ENCODE measurements at places on chromosomes 13 and 19.

DNA sequence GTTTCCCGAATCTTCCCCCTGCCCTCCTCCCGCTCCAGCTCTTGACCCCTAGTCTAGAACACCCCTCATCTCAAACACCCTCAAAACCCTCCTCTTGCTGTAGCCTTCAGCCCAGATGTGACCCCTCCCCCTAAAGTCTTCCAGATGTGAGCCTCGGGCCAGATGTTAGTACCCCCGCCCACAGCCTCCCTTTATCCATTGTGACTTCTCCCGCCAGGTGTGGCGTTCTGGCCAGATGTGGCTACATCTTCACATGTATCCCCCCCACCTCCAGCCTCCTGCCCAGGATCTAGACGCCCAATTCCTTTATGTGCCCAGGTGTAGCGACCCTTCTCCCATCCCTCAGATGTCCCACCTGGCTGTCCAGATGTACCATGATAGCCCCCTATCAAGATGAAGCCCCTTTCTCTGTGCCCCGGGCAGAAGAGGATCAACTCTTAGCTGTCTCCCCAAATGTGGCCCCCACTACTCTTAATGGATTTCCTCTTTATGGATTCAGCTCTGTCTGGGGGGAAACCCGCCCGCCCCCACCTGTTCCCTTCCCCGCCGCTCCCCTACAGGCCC lies 517 bp upstream of the LTBP4 start:
- no peak for DNase-seq

DNA sequence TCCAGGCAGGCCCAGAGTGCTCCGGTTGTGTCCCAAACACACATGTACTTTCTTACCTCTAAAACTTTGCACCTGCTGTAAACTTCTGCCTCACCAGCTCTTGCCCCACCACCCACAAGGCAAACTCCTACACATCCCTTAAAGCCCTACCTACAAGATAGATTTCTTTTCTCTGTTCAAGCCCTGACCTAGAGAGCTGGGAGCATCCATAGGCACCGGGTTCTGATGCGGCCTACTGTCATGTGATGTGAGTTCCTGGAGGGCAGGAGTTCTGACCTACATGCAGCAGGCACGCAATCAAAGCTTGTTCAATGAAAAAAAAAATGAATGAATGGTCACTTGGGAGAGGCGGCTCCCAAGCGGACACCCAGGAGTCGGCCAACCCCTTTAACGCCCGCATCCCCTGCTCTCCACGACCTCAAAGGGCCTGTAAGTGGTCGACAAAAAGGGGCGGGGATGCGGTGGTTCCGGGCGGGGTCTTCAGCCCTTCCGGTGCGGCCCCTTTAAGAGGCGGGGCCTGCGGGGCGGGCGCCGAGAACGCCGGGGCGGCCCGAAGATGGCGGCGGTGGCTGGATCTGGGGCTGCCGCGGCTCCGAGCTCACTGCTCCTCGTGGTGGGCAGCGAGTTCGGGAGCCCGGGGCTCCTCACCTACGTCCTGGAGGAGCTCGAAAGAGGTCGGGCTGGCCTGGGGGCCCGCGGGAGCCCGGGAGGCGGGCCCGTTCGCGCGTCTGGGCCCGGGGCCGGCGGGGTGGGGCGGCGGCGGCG lies at the start of gene MAP1S:
Gene MAP1S (plus strand): TSS at position 534 of the 765 bp plus-strand sequence. CDS start 23 bp downstream, at position 557.
- peak; percentile 51 for DNase-seq

DNA sequence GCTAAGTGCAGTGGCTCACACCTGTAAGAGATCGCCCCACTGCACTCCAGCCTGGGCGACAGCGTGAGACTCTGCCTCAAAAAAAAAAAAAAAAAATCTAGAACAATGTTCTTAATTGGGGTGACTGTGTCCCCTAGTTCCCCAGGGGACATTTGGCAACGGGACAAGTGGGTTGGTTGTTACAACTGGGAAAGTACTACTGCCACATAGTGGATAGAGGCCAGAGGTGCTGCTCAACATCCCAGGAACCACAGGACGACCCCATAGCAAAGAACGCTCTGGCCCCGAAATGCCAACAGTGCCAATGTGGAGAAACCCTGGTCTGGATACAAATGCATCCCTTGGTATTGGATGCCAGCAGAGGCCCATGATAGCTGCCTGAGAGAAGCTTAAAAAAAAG lies 11.8 kb downstream of the NLRP12 start:
- DNase-seq, result no peak

DNA sequence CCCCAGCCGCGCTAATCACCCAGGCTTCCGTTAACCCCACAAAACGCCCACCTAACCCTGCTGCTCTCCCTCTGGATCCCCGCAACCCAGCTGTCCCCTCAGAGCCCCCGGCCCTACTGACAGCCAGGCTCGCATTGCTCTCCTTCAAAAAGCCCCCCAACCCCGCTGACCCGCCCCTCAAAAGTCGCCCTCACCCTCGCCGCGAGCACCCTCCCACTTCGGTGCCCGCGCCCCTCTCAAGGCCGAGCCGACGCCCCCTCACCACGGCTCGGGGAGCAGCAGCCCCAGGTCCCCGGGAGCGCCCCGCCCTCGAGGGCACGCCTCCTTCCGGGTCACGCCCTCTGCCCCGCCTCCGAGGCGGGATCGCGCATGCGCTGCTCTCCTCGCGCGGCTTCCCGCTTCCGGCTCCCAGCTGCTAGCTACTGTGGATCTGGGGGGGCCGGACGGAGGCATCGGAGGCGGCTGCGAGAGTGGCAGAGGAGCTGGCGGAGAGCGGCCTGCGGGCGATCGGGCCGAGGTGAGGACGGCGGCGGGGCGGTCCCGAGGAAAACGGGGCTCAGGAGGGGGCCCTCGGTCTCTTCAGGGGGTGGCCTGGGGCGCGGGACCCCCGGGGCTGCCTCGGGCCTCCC lies 46.1 kb downstream of the ARHGEF18 start:
- DNase-seq, result peak; percentile 90

- no peak for DNase-seq
These were observed 209.7 kb downstream of the KATNAL1 start for GRCh38 chr13:30097701-30098100.

DNA sequence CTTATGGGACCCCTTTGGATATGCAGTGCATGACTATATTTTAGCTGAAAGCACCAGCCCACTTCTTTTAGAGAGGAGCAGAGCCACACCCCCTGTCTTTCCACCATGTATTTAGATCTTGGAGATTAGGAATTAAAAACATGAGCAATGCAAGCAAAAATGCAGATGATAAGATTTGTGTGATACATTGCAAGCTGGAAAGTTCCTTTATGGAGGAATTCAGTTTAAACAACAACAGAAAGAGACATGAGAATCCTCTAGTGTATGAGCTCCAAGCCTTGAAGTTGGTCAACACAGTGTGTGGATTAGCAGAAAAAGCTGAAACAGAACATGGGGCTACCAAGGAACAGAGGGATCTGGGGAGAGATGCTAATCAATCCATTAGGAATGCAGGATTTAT lies 529.8 kb upstream of the NBEA start:
- DNase-seq, result no peak

DNA sequence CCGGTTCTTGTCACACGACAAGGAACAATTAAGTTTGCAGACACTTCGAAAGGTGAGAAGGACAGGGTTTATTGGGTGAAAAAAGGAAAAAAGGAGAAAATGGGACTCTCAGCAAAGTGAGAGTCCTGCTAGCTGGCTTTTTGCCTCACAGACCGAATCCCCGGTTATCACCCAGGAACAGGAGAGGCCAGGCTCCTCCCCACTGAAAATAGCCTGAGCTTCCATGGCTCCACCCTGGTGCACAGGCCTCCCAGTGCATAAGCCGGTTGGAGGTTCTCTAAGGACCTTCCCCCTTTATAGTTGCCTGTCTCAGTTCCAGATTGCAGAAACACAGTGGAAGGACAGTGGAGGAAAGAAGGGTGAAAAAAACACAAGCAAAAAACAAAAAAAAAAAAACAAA lies 571.7 kb downstream of the KCTD12 start:
- no peak for DNase-seq

DNA sequence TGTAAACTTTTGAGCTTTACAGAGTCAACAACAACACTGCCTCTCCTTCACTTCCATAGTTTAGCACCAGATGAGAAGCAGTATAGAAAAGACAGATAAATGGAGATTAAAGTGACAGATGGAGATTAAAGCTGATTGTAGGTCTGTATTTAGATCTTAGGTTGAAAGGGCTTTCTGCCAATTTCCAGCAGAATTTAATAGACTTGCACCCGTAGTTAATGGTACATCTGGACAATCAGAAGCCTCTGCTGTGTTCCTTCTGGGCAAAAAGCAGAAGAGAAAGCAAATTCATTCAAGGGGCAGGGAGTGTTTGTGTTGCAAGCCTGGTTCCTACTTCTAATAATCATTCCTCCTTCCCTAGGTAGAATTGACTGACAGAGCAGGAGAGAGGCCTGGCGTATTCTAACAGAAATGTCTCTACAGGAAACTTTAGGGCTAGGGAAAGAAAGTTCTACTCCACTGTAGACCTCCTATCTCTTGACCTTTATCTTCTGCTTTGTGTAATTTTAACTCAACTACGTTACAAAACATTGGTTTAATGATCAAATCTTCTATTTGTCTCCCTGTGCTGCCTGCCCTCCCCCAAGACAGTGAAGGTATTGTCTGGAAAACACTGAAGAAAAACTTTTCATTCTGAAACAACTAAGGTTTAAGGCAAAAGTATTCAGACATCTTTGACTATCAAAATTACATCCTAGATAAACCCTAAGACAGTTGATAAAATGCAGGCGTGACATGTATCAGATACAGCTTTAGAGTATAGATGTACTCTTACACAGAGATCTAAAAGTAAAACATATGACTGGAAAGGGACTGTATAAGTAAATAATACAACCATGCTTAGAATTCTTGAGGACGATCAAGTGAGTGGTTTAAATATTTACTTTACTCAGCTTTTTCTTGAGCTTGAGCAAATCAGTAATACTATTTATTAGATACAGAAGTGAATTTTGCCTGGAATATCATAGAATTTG lies 44.4 kb downstream of the GPC6 start:
- DNase-seq, result no peak

DNA sequence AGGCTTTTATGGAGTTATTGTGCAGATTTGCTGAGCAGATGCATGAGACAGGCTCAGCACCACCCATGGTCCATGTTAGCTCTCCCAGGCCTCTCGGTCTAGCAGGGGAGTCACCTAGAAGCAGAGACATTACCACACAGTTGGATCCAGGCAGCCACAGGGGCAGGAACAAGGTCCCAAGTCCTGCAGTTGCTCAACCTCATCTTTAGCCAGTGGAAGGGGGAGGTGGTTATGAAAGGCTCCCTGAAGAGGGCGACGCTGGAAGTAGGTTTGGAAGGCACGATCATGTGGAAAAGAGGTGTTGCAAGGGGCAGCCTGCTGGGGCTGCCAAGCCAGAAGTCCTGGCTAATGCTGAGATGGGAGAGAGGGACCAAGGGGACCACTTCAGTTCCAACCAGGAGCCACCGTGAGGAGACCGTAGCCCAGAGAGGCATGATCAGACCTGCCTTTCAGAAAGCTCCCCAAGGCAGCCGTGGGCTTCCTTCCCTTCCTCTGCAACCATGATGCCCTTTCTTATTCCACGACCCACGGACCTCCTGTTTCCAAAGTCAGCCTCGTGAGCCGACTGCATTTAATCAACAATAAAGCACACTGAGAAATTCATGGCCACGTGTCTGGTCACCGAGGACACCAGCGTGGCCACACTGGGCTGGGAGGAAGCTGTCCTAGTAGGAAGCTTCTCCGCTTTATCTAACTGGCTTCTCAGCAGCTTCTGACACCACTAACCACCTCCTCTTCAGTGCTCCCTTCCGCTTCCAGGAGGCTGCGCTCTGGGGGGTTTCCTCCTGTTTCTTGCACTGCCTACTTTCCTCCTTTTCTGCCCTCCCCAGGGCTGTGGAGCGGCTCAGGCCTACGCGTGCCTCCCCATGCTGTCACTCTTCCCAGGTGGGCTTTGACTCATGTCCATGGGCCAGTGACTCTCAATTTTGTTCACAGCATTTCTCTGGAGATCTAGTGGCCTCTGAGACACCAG lies 2.6 kb downstream of the AP1M1 start:
- DNase-seq, result no peak

DNA sequence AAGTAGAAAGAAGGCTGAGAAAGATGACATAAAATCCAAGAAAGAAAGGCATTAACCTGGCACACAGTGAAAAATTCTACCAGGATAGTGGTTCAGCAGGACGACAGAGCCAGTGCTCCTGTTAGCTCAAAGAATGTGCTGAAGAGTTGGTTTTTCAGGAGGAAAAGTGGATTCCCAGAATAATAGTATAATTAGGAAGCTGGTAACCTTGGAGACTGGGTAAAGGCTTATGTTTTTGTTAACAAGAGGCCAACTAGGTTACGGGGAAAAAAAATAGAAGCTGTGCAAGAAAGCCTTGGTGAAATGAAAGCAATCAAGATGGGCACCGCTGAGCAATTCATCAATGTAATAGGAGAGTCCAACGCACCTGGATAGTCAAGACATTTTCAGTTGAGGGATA lies 54.7 kb downstream of the SLC15A1 start:
- DNase-seq, result no peak

DNA sequence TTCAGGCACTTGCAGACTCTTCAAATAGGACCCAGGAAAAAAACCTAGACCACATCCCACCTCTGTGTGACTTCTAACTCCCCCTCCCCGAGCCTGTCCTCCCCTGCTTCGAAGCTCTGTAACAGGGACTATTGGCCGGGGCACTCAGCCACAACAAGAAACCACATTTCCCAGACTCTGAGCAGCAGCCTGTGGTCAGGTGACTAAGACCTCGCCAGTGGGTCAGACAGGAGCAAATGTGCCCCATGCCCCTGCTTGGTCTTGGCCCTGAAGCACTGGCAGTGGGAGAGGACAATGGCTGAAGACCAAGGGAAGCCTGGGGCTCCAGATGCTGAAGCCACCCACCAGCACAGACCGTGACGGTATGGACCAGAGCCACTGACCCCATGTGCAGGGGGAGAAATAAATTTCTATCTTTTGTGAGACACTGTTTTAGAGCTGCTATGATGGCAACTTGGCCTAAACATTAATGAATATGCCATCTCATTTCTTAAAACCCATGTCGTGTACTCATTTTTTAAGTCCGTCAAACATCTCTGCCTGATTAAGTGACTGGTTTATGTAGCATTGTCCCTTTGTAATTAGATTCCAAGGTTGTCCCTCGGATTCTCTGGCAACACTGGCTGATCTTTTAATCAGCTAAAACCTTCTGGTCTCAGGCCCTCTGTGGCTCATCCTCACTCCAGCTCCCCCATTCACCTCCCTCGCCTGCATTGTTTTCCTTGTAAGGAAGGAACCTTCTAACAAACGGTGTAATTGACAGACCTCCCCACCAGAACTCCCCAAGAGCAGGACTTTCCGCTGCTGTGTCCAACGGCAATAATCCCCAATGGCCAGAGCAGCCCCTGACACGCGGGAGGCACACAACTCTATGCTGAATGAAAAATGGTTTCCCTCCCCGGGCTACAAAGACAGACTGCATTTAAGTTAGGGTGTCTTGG lies 98.4 kb downstream of the STK24 start:
- no peak for DNase-seq

Data from central memory CD4-positive, alpha-beta T cell (primary cell).